IMR-90 (cell line): ENCODE measurements at places on chromosomes 11 and 22.
A peak's percentile ranks its signal among the peaks of the same experiment; 100 is the strongest.

GRCh38 chr11:13596611-13597326 lies 71.7 kb upstream of the FAR1 start:
- no peak overlapping the region for H3K4me3 ChIP-seq
- H3K27ac ChIP-seq, result no peak overlapping the region
- H3K27me3 ChIP-seq, result no peaks in the 10 kb centered on the region
- no peaks in the 10 kb centered on the region for H3K36me3 ChIP-seq

DNA sequence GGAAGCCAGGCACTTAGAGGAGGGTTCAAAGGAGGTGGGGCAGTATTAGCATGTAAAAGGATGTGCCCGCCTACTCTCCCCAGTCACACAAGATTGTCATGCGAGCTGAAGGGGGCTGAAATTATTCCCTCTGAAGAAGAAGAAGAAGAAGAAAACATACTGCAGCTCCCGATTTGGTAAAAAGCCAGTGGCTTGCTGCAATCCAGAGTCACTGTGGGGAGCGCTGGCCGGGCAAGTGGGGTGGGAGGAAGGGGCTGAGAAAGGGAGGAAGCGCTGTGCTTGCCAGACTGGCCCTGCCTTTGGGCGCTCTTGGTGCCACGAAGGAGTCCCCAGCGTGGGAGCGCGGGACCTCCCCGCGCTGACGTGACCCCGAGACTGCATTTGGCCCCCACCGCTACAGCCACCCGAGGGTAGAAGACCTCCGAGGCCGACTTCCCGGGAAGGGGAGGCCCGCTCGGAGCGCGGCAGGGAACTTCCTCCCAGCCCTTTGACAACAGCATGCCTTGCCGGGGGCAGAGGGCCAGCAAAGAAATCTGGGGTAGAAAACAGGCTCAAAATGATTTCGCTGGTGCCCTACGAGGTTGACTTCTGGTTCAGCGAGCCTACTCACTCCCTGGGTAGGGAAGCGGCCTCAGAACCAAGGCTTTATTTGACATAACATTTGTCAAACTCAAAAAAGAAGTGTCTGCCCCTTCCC lies 906.3 kb downstream of the DLG2 start:
- DNase-seq, result no peak
- no peaks in the 10 kb centered on the region for H3K4me1 ChIP-seq
- peaks cover 1% of the 10 kb centered on the region for H3K27me3 ChIP-seq
- no peaks in the 10 kb centered on the region for H3K36me3 ChIP-seq

- H3K4me1 ChIP-seq, result peaks cover 2% of the 10 kb centered on the region; the same call in 1 of the 2 replicates
- no peak overlapping the region for H3K4me3 ChIP-seq
- no peak for DNase-seq
Measured at GRCh38 chr11:72856551-72857345, 42.5 kb downstream of the ATG16L2 start.

DNA sequence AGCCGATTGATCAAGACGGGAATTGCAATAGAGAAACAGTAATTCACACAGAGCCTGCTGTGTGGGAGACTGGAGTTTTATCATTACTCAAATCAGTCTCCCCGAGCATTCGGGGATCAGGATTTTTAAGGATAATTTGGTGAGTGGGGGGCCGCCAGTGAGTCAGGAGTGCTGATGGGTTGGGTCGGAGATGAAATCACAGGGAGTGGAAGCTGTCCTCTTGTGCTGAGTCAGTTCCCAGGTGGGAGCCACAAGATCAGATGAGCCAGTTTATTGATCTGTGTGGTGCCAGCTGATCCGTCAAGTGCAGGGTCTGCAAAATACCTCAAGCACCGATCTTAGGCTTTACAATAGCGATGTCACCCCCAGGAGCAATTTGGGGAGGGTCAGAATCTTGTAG lies 15.5 kb downstream of the MTFP1 start:
- no peaks in the 10 kb centered on the region for H3K36me3 ChIP-seq
- no peak for DNase-seq
- H3K27me3 ChIP-seq, result peaks cover 12% of the 10 kb centered on the region
- no peak overlapping the region for H3K27ac ChIP-seq
- H3K4me1 ChIP-seq, result peaks cover 5% of the 10 kb centered on the region; the same call in 1 of the 2 replicates

- no peak overlapping the region for H3K27ac ChIP-seq
- H3K27me3 ChIP-seq, result peaks cover 42% of the 10 kb centered on the region
- no peak for DNase-seq
- no peak overlapping the region for H3K4me3 ChIP-seq
- H3K4me1 ChIP-seq, result no peaks in the 10 kb centered on the region
Measured at GRCh38 chr22:39683639-39684038, 113.1 kb downstream of the CACNA1I start.

GRCh38 chr11:76890329-76890728 lies 29.6 kb downstream of the ACER3 start:
- H3K27me3 ChIP-seq, result no peaks in the 10 kb centered on the region
- no peaks in the 10 kb centered on the region; the same call in 1 of the 2 replicates for H3K4me1 ChIP-seq
- H3K36me3 ChIP-seq, result no peaks in the 10 kb centered on the region
- no peak for DNase-seq
- no peak overlapping the region for H3K4me3 ChIP-seq

- DNase-seq, result no peak
- H3K27ac ChIP-seq, result no peak overlapping the region
Measured at GRCh38 chr11:116312570-116313391, 460.0 kb downstream of the BUD13 start.

- DNase-seq, result peak; percentile 7
- H3K27me3 ChIP-seq, result peaks cover 2% of the 10 kb centered on the region; the same call in 1 of the 2 replicates
- H3K36me3 ChIP-seq, result no peaks in the 10 kb centered on the region
- no peak overlapping the region for H3K4me3 ChIP-seq
- H3K27ac ChIP-seq, result no peak overlapping the region
- peaks cover 3% of the 10 kb centered on the region for H3K4me1 ChIP-seq
Measured at GRCh38 chr22:37044634-37045625, 6.6 kb upstream of the KCTD17 start.

DNA sequence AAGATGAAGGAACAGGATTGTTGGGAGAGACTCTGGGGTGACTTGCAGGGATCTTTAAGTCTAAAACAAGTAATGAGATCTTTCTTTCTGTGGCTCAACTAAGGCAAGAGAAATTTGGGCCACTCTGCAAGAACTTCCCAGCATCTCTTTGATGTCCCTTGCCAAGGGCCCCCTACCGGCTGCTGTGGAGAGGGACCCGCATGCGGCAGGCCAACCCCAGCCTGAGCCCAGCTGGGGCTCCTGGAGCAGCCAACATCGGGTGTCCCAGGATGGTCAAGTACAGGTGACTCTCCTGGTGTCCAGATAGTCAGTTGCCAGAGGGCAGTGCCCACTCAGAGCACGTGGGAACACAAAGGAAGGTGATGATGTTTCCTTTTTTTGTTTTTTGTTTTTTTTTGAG lies 363.2 kb downstream of the TBC1D22A start:
- H3K4me1 ChIP-seq, result no peaks in the 10 kb centered on the region
- H3K27me3 ChIP-seq, result no peaks in the 10 kb centered on the region

- peak; percentile 81 for DNase-seq
- H3K27ac ChIP-seq, result peak overlapping the region; percentile 87
- no peak overlapping the region for H3K4me3 ChIP-seq
- no peaks in the 10 kb centered on the region for H3K27me3 ChIP-seq
- peaks cover 48% of the 10 kb centered on the region for H3K4me1 ChIP-seq
- peaks cover 6% of the 10 kb centered on the region; the same call in 1 of the 2 replicates for H3K36me3 ChIP-seq
Measured at GRCh38 chr11:78798663-78799062, 224.0 kb upstream of the NARS2 start.

GRCh38 chr11:119865661-119866156 lies 136.7 kb upstream of the NECTIN1 start:
- no peaks in the 10 kb centered on the region for H3K4me1 ChIP-seq
- no peak for DNase-seq
- no peaks in the 10 kb centered on the region for H3K36me3 ChIP-seq
- H3K27ac ChIP-seq, result no peak overlapping the region
- H3K4me3 ChIP-seq, result no peak overlapping the region

DNA sequence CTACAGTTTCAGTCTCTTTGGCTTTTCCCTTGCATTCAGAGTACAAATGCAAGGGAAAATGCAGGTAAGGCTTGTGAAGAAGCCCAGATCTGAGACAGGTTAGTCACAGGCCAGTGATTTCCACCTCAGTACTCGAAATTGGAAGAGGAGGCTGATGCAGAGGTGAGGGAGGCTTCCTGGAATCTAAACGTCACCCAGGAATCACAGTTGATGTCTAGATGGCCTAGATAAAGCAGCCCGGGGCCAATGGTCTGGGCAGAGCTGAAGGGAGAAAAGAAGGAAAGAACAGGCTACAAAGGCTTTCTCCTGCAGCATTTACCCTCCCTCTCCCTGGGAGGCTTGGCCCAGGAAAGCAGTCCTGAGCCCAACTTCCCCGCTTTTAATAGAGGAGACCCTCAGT lies 8.5 kb downstream of the TRIM6 start:
- H3K27ac ChIP-seq, result no peak overlapping the region
- peaks cover 9% of the 10 kb centered on the region for H3K4me1 ChIP-seq
- H3K36me3 ChIP-seq, result no peaks in the 10 kb centered on the region
- H3K4me3 ChIP-seq, result no peak overlapping the region
- DNase-seq, result no peak

- no peaks in the 10 kb centered on the region for H3K4me1 ChIP-seq
- no peak overlapping the region for H3K27ac ChIP-seq
- no peaks in the 10 kb centered on the region for H3K27me3 ChIP-seq
Measured at GRCh38 chr11:106523921-106524320, 446.5 kb downstream of the AASDHPPT start.

DNA sequence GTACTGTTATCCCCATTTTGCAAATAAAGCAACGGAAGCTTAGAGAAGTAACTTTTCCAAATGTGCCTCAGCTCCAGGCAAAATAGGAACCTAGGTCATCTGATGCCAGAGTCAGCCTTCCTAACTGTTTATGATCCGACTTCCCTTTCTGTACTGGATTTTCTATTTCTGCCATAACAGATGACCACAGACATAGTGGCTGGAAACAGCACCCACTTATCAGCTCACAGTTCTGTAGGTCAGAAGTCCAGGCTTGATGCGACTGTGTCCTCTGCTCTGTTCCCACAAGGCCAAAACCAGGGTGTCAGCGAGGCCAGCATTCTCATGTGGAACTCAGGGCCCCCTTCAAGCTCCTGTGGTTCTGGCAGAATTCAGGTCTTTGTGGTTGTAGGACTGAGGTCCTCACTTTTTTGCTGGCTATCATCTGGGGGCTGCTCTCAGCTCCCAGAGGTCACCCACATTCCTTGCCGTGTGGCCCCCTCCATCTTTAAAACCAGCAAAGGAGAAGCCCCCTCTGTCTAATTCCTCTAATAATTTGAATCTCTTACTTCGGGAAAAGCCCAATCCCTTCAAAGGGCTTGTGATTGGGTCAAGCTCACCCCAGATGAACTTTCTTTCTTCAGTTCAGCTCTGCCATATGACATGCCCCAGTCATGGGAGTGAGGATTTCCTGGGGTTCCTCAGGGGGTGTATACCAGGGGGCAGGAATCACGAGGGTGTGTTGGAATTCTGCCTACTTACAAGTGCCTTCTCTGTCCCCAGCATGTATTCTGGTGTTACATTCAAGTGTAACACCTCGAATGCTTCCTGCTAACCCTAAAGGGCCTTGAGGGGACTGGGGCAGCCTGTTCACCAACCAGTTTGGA lies 15.3 kb downstream of the KCNJ5 start:
- H3K4me1 ChIP-seq, result peaks cover 33% of the 10 kb centered on the region
- H3K4me3 ChIP-seq, result no peak overlapping the region
- DNase-seq, result no peak
- H3K27me3 ChIP-seq, result no peaks in the 10 kb centered on the region
- H3K27ac ChIP-seq, result no peak overlapping the region

DNA sequence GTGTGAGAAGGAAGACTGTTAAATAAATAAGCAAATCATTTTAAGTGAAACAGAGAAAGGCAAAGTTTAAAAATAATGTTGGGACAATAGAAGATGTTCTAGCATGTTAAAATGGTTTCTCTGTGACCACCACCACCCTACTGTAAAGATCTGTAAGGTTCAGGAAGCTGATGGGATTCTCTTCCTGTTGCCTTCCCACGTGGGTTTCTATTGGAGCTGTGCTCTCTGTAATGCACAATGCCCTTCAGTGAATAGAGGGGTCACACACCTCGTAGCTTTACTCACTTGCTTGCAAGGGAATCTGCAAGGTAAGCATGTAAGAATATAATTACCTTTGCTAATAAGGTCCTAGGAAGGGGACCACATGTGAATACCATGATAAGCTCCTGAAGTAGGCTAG lies 170.5 kb downstream of the CASP12 start:
- H3K36me3 ChIP-seq, result no peaks in the 10 kb centered on the region
- DNase-seq, result no peak
- no peak overlapping the region for H3K27ac ChIP-seq
- peaks cover 2% of the 10 kb centered on the region; the same call in 1 of the 2 replicates for H3K4me1 ChIP-seq
- no peaks in the 10 kb centered on the region for H3K27me3 ChIP-seq
- no peak overlapping the region for H3K4me3 ChIP-seq

GRCh38 chr11:11313426-11313825 lies 39.6 kb downstream of the CSNK2A3 start:
- peaks cover 8% of the 10 kb centered on the region; the same call in 1 of the 2 replicates for H3K4me1 ChIP-seq
- no peak overlapping the region for H3K4me3 ChIP-seq
- DNase-seq, result peak; percentile 50
- H3K27me3 ChIP-seq, result peaks cover 2% of the 10 kb centered on the region; the same call in 1 of the 2 replicates
- H3K36me3 ChIP-seq, result no peaks in the 10 kb centered on the region
- no peak overlapping the region for H3K27ac ChIP-seq

DNA sequence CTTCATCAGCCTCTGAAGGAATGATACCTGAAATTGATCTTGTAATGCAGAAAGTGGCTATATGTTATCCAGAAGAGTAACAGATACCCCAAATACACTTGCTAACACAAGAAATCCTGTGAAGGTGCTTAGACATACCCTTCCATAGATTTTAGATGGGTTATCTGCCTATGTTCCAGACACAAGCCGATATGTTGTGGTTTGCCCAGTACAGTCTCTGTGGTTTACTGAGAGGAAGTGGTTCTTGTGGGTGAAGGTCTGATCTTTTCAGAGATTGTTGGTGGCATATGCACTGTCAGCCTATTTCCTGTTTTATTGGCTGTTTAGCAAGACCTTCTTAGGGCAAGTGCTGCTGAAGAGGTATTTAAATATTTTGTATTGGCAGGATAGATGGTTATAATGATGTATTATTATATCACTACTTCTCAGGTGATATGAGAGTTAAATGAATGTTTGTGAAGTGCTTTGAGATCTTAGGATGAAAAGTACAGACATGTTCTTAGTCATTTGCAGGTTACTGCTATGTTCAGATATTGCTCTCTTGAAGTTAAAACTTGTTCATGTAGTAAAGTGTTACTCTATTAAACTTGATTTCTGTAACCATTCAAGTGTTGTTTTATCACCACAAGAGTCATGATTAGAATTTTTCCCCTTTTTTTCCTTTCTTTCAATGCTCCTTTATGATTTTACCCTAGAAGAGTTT lies 8.2 kb downstream of the ARHGEF12 start:
- peaks cover 8% of the 10 kb centered on the region for H3K4me1 ChIP-seq
- no peak overlapping the region for H3K4me3 ChIP-seq
- peak; percentile 43 for DNase-seq
- no peaks in the 10 kb centered on the region for H3K36me3 ChIP-seq

GRCh38 chr11:15668718-15669117 lies 554.0 kb downstream of the INSC start:
- H3K27ac ChIP-seq, result no peak overlapping the region
- H3K27me3 ChIP-seq, result no peaks in the 10 kb centered on the region
- peaks cover 5% of the 10 kb centered on the region for H3K4me1 ChIP-seq
- no peaks in the 10 kb centered on the region for H3K36me3 ChIP-seq
- no peak for DNase-seq

- no peak overlapping the region for H3K27ac ChIP-seq
- no peaks in the 10 kb centered on the region for H3K36me3 ChIP-seq
- peaks cover 3% of the 10 kb centered on the region; the same call in 1 of the 2 replicates for H3K27me3 ChIP-seq
- H3K4me1 ChIP-seq, result peaks cover 8% of the 10 kb centered on the region; the same call in 1 of the 2 replicates
- no peak for DNase-seq
Measured at GRCh38 chr11:11312738-11313137, 40.3 kb downstream of the CSNK2A3 start.
